Right forelimb (tissue), 1 donor: ENCODE measurements at places on chromosomes 3 and 15.

- DNase-seq, result no peak
Measured at GRCh38 chr3:43210049-43211027, 76.0 kb upstream of the SNRK start.

- no peak for DNase-seq
Measured at GRCh38 chr15:47876986-47877385, 159.7 kb downstream of the SEMA6D start.

GRCh38 chr15:38252481-38253350 lies at the start of gene SPRED1:
Gene SPRED1 (plus strand): TSS chr15:38252836. CDS start chr15:38253186, 350 bp downstream.
- DNase-seq, result peak; percentile 85

- DNase-seq, result no peak
Measured at GRCh38 chr3:71313844-71314243, 269.7 kb downstream of the FOXP1 start.

- no peak for DNase-seq
Measured at GRCh38 chr15:52233405-52233804, 42.2 kb upstream of the GNB5 start.

GRCh38 chr3:86229086-86229774 lies 761.7 kb downstream of the VGLL3 start:
- DNase-seq, result no peak

DNA sequence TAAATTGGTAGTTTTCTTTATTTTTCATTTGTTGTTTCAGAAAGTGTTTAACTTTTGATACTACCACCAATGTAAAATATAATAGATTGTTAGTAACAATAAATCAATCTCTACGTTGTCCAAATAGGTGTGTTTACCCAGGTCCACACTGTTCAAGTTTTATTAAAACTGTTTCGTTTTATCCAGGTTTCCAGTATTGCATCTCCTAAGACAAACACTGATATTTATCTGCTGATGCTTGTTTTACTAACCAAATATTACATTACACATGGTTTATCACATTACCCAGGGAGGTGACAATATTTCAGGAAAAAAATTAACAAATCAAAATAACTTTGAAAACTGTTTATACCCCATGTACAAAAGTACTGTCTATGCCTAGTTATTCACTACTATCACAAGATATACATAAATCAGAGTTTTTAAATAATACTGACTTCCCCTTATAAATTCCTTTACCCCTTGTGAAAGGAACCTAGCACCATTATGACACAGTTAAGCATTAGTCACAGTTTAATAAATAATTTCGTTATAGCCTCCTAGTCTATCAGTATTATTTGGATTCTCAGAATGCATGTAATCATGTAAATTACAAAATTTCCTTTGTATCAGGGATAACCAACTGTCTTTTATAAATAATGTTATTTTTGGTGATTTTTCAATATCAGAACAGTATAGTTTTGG lies 205.3 kb downstream of the ZBTB20 start:
- no peak for DNase-seq

DNA sequence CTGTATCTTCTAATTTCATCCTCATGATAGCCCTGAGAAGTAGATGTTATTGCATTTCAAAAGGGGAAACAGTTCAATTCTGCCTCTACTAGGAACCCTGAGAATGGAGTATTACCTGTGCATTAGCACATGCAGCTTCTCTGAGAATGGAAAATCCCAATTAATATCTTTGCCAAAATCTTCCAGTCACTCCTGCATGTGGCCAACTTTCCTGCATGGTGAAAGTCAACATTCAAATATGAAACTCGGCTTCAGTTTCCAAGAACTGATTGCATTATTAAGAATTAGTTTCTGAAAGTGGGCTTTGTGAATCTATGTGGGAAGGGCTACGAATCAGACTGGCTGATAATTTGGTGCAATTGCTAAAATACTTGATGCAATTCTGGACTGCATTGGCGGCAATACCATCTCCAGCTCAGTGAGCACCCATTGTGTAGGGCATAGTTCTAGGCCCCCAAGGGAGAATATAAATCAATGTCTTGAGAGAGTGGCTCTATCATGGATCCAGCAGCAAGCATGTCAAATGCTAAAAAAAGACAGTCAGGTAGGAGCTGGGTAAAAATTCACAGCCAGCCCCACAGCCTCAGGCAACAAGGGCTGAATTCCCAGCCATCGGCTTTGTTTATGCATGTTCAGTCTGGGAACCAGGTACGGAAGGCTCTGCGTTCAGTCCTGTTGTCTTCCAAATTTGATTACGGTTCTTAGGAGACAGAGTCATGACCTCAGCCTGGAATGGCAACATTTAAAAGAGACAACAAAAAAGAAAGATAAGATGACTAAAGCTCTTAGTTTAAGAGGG lies 18.8 kb upstream of the BCL6 start:
- DNase-seq, result no peak

- DNase-seq, result no peak
Measured at GRCh38 chr3:190368881-190369280, 19.1 kb upstream of the CLDN16 start.

- DNase-seq, result no peak
Measured at GRCh38 chr15:76084256-76084655, 24.5 kb downstream of the TMEM266 start.

DNA sequence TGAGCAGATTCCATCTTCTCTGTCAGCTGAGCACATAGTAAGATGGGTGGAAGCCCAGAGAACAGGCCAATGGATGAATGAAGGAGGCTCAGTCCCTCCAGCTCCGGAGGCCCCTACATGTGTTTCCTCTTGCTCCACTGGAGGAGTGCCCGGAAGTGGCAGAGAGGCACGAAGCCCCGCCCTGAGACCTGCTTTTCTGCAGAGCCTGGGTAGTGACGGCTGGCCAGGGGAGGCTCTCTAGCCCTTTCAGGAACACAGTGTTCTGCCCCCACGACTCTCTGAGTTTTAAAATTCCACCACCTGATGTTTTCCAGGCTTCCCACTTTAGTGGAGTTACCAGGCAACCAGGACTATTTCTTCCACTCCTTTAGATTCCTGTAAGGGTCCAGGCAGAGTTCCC lies 149.4 kb upstream of the SLC6A11 start:
- no peak for DNase-seq

DNA sequence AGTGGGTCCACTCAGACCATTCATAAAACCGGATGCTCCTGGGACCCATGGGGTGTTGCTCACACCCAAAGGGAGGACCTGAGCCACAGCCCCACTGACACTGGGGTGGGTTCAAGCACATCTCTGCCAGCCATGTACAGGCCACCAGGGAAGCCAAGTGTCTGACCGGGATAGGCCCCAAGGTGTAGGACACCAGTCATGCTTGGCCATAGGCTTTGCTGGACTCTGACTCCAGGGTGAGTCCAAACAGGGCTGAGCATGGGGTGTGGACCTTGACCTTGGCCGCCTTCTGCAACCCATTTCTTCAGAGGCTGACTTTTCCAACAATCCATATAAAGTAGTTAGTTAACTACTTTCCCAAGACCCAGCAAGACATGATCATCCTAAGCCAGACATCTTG lies 31.4 kb upstream of the DUSP7 start:
- DNase-seq, result no peak

GRCh38 chr3:192830291-192831110 lies 87.2 kb downstream of the MB21D2 start:
- DNase-seq, result no peak
